ENCODE measurements at places on chromosomes 12 and 14.

- peak; percentile 56 for DNase-seq
Measured at GRCh38 chr12:2583642-2584401, 210.9 kb upstream of the FKBP4 start.

DNA sequence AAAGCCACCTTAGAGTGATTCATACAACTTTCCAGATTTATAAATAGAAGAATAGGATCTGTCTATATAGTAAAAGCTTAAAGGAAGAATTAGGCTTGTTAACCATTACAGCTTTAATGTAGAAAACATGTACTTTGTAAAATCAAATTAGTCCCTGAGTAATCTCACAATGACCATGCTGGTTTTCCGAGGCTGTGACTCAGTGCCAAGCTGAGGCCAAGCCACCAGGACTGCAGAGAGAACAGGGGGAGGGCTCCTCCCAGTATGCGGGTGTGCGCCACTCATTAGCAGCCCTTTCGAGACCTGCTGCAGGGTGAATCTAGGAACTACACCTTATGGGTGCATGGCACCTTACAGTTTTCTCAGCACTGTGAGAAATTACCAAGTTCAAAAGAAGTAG is 167.0 kb downstream of the EFCAB11 start:
- DNase-seq: no peak

GRCh38 chr14:103121846-103122584 is 1.2 kb upstream of the TNFAIP2 start:
- DNase-seq: peak; percentile 85

- no peak for DNase-seq
Measured at GRCh38 chr12:65367396-65367795, 88.9 kb downstream of the MSRB3 start.

Data from tibial artery (tissue), 4 donors.